ENCODE measurements at places on chromosomes 1 and 21.

GRCh38 chr1:220746851-220747250 lies 1.3 kb upstream of the MTARC2 start:
- DNase-seq = no peak

- no peak for DNase-seq
Observed at GRCh38 chr1:161018631-161018930, 2.4 kb downstream of the F11R start.

DNA sequence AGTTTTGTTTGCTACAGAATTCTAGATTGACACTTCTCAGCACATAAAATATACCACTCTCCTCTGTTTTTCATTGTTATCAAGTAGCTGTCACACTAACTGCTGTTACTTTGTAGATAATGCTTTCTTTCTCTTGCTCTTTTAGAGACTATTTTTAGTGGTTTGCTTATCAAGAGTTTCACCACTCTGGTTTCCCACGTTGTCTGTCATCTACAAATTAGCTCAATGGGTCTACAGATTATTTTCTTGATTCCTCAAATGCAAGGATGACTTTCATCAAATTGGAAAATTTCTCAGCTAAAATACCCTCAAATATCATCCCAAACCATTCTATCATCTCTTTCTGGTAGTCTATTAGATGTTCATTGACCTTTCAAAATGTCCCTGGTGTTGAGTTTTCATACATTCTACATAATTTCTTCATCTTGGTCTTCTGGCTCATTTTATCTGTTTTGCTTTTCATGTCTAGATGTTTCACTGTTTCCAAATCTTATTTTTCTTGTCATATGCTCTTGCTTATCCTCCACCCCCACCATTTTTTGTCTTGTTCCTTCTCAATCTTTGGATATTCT lies 122.5 kb downstream of the TRIM33 start:
- DNase-seq = no peak

GRCh38 chr1:51515982-51516648 lies 3.0 kb downstream of the EPS15 start:
- no peak for DNase-seq

DNA sequence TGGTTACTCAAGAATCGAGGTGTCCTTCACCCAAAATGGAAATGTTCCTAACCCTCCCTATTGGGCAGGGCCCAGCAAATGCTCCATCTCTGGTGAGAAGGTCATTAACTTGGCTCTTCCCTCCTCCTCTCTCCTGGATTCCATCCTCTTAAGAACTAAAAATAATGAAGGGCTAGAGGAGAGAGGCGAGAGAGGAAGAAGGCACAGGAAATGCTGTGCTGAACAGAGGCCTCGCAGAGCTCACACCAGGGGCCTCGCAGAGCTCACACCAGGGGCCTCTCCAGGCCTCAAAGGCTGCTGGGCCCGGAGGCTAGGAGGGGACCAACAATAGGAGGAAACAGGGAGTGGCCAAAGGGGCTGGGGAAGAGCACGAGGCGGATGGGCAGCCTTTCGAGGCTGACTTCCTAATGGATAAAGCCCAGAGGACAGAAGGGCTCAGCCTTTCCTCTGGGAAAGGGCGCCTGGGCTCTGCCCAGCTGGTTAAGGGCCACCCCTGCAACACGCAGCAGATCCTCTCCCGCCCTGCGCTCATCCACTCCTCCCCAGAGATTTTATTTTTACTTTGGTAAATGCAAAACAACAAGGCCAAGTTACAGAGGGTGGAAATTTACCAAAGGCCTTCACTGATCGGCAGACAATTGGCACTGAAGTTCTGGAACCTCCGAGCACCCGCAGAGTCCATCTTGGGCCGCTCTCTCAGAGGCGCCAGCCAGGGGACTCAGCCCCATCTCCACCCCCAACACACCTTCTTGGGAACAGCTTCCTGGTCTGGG lies 78.5 kb downstream of the ITPKB start:
- no peak for DNase-seq

GRCh38 chr1:42172381-42173133 lies 8.0 kb upstream of the GUCA2A start:
- no peak for DNase-seq

GRCh38 chr1:62103846-62104245 lies 90.8 kb upstream of the L1TD1 start:
- DNase-seq = no peak

DNA sequence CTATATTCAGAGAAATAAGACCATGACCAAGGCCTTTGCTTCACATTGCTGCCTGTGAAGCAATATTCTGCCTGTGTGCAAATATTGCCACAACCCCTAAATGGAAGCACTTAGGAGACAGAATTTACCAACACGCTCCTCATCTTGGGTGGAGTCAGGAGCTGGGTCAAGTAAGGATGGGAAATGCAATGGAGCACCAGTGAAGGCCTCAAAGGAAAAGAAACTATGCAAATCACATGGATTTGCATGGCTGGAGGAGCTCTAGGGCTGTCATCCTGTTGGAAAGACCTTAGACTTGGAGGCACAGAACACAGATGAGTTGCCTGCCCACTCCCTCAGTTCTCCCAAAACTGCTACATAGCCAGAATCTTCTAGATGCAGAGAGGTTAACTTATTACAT lies 435.5 kb downstream of the SIPA1L2 start:
- DNase-seq = no peak

DNA sequence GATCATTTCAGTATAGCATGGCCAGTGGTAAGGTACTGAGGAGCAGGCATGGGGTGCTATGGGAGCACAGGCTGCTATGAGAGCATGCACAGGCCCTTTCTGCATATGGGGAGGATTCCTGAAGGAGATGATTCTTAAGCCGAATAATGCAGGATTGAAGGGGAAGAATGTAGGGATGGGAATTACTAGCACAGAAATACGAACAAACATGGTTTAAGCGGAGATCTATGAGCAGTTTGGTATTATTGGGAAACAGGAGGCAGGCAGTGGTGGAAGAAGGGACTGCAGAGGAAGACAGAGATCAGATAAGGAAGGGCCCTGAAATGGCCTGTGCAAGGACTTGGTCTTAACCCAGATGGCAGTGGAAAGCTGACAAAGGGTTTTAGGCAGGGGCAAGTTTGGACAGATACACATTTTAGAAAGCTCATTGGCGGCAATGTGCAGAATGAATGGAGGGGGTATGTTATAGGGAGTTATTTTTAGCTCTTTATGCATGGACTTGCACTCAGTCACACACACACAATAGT lies 1.7 kb downstream of the OSCP1 start:
- DNase-seq = no peak

- no peak for DNase-seq
Observed at GRCh38 chr1:193036337-193037047, 22.7 kb downstream of the UCHL5 start.

DNA sequence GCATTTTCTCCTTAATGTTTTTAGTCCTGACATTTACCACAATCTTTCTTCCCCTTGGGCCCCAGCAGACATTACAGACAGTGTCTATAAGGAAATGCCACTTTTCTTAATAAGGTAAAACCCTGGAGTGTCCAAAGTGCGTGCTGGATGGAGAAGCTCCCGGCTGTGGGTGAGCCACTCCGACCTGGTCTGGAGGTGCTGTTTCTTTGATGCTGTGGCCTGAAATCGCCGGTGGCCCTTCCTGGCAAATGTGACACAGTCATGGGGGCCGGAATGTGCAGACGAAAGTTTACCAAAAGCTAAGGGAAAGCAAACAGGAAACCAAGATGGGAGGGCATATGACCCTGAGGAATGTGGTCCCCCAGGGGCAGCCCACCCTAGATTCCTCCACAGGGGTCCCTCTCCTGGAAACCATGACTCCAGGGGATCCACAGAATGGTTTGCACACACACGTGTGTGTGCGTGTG lies 77.9 kb downstream of the FHAD1 start:
- no peak for DNase-seq

DNA sequence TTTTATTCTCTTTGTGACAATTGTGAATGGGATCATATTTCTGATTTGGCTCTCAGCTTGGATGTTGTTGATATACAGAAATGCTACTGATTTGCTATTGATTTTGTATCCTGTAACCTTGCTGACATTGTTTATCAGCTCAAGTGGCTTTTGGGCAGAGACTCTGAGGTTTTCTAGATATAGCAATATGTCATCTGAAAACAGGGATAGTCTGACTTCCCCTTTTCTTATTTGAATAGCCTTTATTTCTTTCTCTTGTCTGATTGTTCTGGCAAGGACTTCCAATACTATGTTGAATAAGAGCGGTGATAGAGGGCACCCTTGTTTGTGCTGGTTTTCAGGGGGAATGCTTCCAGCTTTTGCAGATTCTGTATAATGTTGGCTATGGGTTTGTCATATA lies 150.8 kb downstream of the FASLG start:
- no peak for DNase-seq

GRCh38 chr1:41368366-41368765 lies 7.1 kb downstream of the FOXO6 start:
- no peak for DNase-seq

DNA sequence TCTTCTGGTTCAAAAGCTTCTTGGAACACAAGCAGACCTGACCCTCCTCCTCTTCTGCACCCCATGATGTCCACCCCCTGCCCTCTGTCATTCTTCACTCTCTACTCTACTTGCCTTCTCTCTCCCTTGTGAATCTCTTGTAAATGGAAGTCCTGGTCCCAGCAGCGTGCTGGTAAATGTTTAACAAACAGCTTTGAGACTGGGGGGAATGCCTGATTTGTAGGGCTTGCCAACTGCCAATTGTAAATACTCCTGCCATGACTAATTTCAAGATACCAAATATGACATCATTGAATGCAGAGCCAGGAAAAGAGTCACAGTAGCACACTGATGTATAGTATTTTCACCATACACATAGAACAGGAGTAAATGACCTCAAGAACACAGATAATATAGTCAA lies 40.9 kb upstream of the LRRN2 start:
- DNase-seq = no peak

- peak; percentile 47 for DNase-seq
Observed at GRCh38 chr1:24501371-24502064, 1.1 kb upstream of the RCAN3 start.

DNA sequence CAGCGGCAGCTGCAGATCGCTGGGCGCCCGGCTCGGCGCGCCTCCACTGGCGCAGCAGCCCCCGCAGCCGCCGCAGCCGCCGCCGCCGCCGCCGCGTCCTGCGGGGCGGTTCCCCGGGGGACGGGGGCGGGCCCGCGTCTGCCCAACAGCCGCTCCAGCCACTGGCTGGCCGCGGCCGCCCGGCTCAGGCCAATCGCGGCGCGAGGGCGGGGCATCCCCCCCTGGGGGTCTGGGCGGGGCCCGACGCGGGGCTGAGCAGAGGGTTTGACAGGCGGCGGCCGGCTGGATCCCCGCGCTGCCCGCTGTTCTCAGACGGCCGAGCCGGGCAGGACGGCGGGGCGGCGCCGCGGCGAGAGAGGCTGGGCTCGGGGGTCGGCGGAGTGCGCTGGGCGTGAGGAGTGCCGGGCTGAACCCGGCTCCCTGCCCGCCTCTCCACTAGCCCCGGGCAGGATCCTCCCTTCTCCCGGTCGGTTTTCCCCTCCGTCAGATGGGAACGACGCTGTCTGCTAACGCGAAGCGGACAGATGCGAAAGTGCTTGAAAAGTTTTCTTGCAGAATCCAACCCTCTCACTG lies at the start of gene GLIS1:
Gene GLIS1, minus strand, starts transcription at position 56 of the 573 bp plus-strand sequence. CDS start 1,100 bp downstream, outside the sequence.
- DNase-seq = peak; percentile 54

- no peak for DNase-seq
Observed at GRCh38 chr1:12811409-12811784, 19.8 kb downstream of the PRAMEF11 start.

DNA sequence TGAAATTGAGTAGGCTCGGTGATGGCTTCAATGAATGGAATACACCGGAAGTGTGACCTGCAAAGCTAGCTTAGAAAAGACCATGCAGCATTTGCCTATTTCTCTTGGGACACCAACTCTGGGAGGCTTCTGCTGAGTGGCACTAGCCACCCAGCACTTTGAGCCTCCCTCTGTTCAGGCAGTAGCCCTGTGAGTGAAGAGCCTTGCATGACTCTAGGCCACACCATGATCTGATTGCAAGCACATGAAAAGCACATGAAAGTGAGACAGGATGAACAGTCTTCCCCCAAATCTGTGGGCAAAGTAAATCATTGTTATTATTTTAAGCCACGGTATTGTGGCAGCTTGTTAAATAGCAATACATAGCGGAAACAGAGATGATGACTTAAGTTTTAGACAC lies 2.8 kb downstream of the CD48 start:
- no peak for DNase-seq

- DNase-seq = peak; percentile 51
Observed at GRCh38 chr1:207863893-207864535, 46.9 kb downstream of the CD34 start.

DNA sequence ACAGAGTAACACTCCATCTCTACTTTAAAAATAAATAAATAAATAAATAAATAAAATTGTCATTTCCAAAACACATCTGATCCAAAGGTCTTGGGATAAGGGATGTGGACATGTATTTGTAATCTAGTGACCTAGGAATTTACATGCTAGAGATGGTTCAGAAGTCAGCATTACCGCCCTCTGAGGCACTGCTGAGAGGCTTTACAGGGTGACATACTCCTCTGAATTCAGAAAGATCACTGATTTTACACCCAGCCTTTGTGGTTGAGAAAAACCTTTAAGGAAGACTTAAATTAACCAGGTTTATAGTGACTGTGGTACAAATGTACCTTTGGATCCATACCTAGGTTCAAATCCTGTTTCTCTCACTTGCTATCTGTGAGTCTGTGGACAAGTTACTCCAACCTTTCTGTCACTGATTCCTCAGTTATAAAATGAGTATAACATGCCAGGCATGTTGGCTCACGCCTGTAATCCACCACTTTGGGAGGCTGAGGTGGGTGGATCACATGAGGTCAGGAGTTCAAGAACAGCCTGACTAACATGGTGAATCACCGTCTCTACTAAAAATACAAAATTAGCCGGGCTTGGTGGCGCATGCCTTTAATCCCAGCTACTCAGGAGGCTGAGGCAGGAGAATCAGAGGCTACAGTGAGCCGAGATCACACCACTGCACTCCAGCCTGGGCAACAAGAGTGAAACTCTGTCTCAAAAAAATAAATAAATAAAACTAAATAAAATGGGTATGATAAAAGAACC lies 20.1 kb downstream of the OSBPL9 start:
- DNase-seq = no peak

- no peak for DNase-seq
Observed at GRCh38 chr1:93692451-93692861, 10.8 kb upstream of the BCAR3 start.

- no peak for DNase-seq
Observed at GRCh38 chr1:244231572-244232315, 180.7 kb downstream of the ZBTB18 start.

DNA sequence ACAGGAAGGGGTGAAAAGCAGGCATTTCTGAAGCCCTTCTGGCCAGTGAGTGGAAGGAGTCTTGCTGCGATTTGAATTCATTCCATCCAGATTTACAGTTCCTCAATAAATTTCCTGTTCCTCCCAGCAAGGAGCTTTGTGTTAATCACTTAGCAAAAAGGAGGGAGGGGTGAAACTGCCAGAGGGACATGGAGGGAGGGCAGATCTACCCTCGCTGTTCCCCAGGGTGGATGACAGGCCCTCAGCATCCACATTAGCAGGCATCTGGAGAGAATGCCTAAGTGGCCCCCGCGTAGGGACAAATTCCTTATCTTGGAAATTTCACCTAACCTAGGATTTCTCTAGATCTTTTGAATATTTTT lies 1.2 kb downstream of the ETV3 start:
- DNase-seq = no peak

GRCh38 chr1:211967704-211968103 lies 67.7 kb downstream of the INTS7 start:
- no peak for DNase-seq

Data from CD4-positive, alpha-beta T cell treated with Interferon gamma for 1 hour (primary cell).